EL (cell line): ENCODE measurements at places on chromosomes 5 and 9.

GRCh38 chr9:16039218-16039987, 486.6 kb downstream of the CCDC171 start:
- no peak for DNase-seq

DNA sequence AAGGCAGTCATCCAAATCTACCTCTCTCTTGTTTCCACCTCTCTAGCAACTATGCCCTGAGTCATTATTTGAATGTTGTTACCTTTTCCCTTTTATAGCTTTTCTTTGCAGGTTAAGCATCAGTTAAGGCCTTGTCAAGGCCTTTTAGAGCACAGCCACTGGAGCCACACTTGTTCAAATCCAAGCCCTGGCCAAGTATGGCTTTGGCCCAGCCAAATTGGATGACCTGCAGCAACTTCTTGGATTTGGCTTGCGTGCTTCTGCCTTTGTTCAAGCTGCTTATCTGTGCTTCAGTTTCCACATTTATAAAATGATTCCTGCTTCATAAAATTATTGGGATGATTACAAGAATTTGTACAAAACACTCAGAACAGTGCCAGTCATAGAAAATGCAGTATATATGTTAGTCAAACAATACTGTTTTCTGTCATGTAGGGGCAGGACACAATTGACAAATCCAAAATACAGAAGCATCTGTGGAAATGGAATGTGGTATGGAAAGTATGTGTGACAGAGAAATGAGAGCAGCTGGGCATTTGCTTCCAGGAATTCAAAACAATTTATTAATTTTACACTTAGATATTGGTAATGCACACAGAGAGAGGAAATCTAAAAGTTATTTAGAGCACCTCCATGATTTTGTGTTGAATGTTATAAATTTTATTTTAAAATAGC, 17.9 kb upstream of the RLN1 start:
- DNase-seq: no peak

GRCh38 chr9:85158512-85158911, 489.0 kb downstream of the NTRK2 start:
- no peak for DNase-seq

DNA sequence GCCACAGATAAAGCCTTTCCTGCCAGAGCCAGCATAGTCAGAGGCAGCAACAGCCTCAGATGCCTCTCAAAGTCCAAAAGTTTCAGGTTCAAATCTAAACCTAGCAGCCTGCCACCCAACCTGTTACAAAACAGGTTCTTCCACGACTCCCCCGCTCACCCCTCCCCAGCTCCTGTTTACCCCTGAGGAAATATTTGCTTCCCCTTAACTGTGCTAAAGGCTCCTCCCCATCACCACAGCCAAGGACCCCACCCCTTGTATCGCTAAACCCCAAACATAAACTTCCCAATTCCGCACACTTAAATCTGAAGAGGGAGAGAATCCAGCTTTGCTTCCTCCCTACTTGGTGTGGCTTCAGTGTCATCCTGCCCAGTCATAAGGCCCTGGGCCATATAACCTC, 15.4 kb upstream of the VDAC1 start:
- no peak for DNase-seq

GRCh38 chr5:143968071-143968878, 156.3 kb downstream of the HMHB1 start:
- peak; percentile 79 for DNase-seq

DNA sequence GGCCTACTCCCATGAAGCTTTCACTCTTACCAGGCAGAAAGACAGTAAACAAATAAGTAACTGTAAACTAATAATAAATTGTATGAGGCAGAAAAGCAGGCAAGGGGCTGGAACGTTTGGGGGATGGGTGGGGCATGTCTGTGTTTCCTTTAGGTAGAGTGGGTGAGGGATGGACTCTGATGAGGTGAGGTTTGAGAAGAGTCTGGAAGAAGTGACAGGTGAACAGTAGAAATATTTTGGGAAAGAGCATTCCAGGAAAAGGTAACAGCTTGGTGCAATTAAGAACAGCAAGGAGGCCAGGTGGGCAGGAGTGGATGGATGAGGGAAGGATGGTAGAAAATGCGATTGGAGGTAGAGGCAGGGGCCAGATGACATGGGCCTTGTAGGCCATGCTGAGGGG, 56.5 kb downstream of the PTTG1 start:
- DNase-seq: no peak

GRCh38 chr9:134676886-134677285, 35.3 kb downstream of the COL5A1 start:
- no peak for DNase-seq

GRCh38 chr5:127094161-127094814, 21.0 kb upstream of the C5orf63 start:
- no peak for DNase-seq

DNA sequence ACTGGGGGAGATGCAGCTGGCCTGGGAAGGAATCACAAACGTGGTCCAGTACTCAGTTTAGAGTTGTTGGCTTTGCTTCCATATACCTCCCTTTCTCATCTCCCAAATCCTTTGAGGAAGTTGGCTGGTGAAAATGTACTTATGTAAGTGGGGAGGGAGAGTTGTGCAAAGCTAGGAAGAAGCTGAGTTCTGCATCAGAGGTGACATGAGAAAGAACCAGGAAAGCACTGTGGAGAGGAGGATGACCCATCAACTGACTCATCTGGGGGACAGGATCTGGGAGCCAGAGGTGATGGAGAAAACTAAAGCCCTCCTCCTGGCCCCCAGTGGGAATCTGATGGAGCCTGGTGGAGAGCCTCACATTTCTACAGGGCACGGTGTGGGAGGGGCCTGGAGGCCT, 16.2 kb downstream of the KCNMB1 start:
- no peak for DNase-seq

GRCh38 chr5:10451137-10451824, 9.6 kb downstream of the ROPN1L start:
- no peak for DNase-seq

DNA sequence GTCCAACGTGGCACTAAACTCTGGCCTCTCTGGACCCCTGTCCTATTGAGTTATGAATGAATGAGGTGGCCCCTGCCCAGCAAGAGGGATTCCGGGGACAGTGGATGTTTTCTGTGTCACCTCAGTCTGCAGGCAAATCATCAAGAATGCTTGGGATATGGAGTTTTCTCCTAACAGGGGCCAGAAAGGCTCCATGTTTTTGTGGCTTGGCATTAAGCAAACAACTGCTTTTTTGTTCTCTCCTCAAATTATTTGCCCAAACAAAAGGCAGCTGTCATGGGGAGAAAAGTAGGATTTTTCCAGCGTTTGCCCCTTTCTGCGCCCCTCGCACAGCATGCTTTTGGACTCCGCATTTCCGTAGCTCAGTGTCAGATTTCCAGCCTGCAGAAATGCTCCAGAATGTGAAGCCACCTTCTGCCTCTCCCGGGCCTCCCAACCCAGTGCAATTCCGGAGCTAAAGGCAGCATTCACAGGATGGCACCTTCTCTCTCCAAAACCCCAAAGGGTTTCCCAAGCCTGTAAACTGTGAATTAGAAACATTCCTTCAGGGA, 553.3 kb downstream of the CCDC171 start:
- DNase-seq: no peak

GRCh38 chr9:76486151-76486550, 27.2 kb downstream of the GCNT1 start:
- no peak for DNase-seq

GRCh38 chr9:89815903-89816573, 211.2 kb downstream of the GADD45G start:
- no peak for DNase-seq

GRCh38 chr5:124371111-124371706, 375.2 kb downstream of the ZNF608 start:
- DNase-seq: peak; percentile 2

DNA sequence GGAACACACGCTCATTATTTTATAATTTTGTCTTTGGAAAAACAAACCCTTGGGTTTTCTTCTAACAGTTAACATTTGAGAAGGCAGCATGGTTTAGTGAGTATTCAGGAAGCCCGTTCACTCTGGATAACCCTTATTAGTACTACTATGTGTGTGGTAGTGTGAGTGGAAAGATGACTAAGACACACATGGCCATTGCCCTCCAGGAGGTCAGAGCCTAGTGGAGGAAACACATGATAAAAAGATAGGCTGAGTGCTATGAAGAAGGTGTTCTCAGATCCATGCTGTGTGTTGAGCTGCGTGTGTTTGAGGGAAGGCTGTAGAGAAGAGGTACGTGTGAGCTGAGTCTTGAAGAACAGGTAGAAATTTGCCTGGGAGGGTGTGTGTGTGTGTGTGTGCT, 8.4 kb downstream of the C5orf47 start:
- DNase-seq: peak; percentile 16

GRCh38 chr5:146076455-146076854, 28.9 kb downstream of the PLAC8L1 start:
- no peak for DNase-seq

GRCh38 chr9:90956026-90956810, 154.6 kb downstream of the SYK start:
- peak; percentile 80 for DNase-seq

GRCh38 chr5:87020099-87020934, 247.4 kb upstream of the RASA1 start:
- peak; percentile 20 for DNase-seq

GRCh38 chr5:167653645-167654106, 637.8 kb upstream of the WWC1 start:
- peak; percentile 35 for DNase-seq

DNA sequence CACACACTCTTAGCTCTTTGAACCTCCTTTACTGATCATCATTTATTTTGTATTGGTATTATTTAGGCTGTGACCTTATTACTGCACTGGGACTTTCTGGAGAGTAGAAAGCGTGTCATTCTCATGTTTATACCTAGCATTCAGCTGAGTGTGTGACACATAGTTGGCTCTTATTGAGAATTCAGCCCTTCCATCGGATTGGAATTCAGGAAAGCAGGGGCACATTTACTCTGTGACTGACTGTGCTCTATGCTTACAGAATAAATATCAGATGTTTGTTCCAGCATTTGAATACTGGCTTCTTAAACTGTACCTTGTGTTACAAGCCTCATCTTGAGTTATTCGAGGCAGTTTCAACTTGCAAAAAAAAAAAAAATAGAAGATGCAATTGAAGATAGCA, 360.9 kb upstream of the DAP start:
- DNase-seq: no peak

- DNase-seq: no peak
These were observed 194.0 kb downstream of the CRB2 start for GRCh38 chr9:123550012-123550411.

GRCh38 chr5:111134087-111134486, 41.9 kb downstream of the WDR36 start:
- peak; percentile 13 for DNase-seq

DNA sequence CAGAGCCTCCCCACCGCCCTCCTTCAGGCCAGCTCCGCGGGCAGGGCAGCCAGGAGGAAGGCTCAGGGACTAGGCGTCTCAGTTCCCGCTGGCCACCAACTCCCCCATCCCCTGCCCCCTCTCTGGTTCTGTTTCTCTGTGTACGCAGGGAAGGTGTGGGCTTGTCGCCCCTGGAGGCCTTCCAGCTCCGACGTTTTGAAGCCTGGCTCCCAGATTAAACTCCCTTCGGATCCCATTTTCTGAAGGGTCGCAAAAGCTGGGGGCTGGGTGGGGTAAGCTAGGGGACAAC, 346 bp downstream of the ATOX1 start:
- DNase-seq: peak; percentile 26

GRCh38 chr5:994272-994607, 14.4 kb upstream of the NKD2 start:
- no peak for DNase-seq

DNA sequence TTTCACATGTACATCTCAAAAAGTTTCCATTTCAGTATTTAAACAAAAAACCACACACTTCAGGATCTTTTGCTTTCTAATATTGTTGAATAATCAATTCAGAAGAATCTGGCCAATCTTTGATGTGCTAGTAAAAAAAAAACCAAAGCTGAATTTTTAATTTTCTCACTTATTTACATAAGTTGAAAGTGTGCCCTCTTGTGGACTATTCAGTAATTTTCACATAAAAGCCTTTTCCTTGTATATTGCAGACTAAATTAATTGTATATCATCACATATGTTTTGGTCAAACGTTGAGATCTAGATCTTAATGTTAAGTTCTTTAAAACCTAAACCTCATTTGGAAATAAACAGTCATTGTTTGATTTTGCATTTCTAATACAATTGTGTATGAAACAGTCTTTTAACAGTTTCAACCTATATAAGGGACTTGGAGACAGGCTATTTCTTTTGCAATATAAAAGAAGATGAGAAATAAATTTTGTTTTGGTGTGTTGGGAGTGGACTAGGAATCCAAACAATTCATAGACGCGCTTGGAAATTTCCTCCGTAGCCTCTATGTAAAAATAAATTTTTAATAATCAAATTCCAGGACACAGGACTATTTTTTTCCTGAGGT, 68.1 kb downstream of the NIPBL start:
- DNase-seq: peak; percentile 64
